ENCODE measurements at places on chromosomes 7 and 10. TPM values are rescaled to one million over a fixed set of nuclear protein-coding genes. Genes with fewer than 3 reads are reported as not detected.

The ZPBP gene
- polyA plus RNA-seq, result 0.12 TPM

- H3K27me3 ChIP-seq, result no peaks in the 10 kb centered on the region
- no peaks in the 10 kb centered on the region for H3K4me1 ChIP-seq
- H3K4me3 ChIP-seq, result no peak overlapping the region
- H3K27ac ChIP-seq, result no peak overlapping the region
- DNase-seq, result no peak
These were observed 478.2 kb upstream of the FOXK1 start for GRCh38 chr7:4203626-4204512.

- no peak overlapping the region for H3K27ac ChIP-seq
- no peak overlapping the region for H3K4me3 ChIP-seq
- H3K4me1 ChIP-seq, result no peaks in the 10 kb centered on the region
- no peaks in the 10 kb centered on the region for H3K36me3 ChIP-seq
- no peak for DNase-seq
These were observed 133.0 kb downstream of the PTPRN2 start for GRCh38 chr7:158454631-158455030.

The TIMM23B gene
- 12.7 TPM for polyA plus RNA-seq

- H3K27me3 ChIP-seq, result peaks cover 10% of the 10 kb centered on the region
- H3K36me3 ChIP-seq, result no peaks in the 10 kb centered on the region
- H3K4me1 ChIP-seq, result peaks cover 2% of the 10 kb centered on the region
- no peak for DNase-seq
- no peak overlapping the region for H3K4me3 ChIP-seq
These were observed 97.1 kb downstream of the CHST15 start for GRCh38 chr10:123996302-123996701.

GRCh38 chr10:98492763-98493162 is 46.0 kb upstream of the HPS1 start:
- no peaks in the 10 kb centered on the region for H3K4me1 ChIP-seq
- no peak for DNase-seq
- no peak overlapping the region for H3K27ac ChIP-seq
- no peak overlapping the region for H3K4me3 ChIP-seq
- H3K36me3 ChIP-seq, result no peaks in the 10 kb centered on the region
- no peaks in the 10 kb centered on the region for H3K27me3 ChIP-seq

DNA sequence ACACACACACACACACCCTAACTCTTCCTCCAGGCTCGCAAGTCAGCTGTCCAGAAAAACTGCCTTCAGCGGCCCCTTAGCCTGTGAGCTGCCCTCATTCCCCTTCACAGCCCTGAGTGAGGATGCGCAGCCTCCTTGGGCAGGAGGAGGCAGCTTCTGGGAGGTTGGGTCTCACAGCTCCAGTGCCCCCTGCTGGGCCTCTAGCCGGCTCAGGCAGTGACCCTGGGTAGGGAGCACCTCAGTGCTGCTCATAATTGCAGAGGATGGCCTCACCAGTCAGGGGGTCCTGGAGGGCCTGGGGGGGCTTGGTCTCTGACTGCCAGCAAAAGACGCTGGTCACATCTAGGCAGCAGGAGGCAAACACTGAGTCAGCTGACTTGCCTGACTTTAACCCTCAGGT is 43.7 kb downstream of the ZNF273 start:
- peak; percentile 14 for DNase-seq
- no peak overlapping the region for H3K4me3 ChIP-seq
- peaks cover 31% of the 10 kb centered on the region for H3K27me3 ChIP-seq

DNA sequence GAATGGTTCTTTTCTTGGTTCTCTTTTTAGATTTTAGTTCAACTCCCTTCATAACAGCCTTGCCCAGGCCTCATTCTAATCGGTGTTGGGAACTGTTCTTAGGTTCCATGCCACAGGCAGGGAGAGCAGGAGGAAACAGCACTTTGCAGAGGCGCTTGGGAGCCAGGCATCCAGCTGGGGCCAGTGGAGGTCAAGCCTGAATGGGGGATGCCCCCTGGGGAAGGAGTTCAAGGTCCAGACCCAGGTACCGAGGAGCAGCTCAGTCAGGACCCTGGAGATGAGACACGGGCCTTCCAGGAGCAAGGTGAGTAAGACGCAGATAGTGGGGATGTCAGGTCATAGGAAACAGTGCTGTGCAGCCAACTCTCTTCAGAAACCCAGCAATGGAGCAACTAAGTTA is 4.5 kb downstream of the ZSCAN25 start:
- no peak for DNase-seq
- peaks cover 8% of the 10 kb centered on the region for H3K4me1 ChIP-seq
- peaks cover 11% of the 10 kb centered on the region for H3K36me3 ChIP-seq
- H3K27me3 ChIP-seq, result no peaks in the 10 kb centered on the region
- H3K27ac ChIP-seq, result no peak overlapping the region

DNA sequence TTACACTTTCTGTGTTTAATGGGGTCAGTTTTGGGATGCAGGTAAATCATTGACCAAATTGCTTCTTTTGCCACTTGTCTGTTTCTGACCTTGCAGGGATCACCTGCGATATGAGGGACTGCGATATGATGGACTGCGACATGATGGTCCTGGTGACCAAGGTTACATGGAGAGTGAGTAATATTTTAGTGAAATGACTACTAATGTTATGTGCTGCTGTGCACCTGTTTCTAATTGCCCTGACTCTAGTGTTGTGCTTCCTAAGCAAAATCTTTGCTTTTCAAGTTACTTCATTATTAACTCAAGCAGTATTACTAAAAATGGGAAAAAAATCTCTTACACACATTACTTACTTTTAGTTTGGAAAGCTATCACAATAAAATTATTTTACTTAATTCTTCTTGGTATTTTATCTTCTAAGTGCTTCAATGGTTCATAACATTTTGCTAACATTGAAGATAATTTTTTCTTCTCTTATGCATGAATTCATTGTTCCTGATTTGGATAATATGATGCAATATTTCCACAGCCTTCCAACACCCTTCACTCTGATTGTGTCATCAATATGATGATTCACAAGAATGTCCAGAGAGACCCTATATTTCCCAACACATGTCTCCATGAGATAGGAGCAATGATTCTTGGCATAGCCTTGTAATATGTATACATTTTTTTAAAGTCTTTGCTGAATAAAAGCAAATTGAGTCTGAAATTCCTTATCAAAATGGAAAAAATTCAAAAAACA is 306.2 kb upstream of the AKR1E2 start:
- peaks cover 2% of the 10 kb centered on the region for H3K27me3 ChIP-seq
- no peak overlapping the region for H3K27ac ChIP-seq
- H3K36me3 ChIP-seq, result no peaks in the 10 kb centered on the region
- no peaks in the 10 kb centered on the region for H3K4me1 ChIP-seq
- no peak overlapping the region for H3K4me3 ChIP-seq

DNA sequence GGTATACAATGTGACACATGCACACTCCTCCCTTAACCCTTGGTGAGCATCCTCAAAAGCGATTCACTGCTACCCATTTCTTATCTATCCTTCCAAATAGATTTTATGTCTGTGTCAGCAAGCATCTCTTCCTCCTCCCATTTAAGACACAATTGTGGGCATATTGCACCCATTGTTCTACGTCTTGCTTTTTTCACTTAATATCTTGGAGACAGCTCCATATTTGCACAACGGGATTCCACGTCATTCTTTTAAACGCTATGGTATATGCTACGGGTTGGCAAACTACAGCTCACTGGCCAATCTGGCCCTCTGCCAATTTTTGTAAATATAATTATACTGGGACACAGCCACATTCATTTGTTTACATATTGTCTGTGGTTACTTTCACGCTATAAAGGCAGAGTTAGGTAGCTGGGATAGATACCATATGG is 88.6 kb downstream of the RNF216 start:
- no peaks in the 10 kb centered on the region for H3K4me1 ChIP-seq
- H3K4me3 ChIP-seq, result no peak overlapping the region
- no peak for DNase-seq
- H3K27ac ChIP-seq, result no peak overlapping the region

The KCNIP2 gene
- 2.5 TPM for polyA plus RNA-seq

DNA sequence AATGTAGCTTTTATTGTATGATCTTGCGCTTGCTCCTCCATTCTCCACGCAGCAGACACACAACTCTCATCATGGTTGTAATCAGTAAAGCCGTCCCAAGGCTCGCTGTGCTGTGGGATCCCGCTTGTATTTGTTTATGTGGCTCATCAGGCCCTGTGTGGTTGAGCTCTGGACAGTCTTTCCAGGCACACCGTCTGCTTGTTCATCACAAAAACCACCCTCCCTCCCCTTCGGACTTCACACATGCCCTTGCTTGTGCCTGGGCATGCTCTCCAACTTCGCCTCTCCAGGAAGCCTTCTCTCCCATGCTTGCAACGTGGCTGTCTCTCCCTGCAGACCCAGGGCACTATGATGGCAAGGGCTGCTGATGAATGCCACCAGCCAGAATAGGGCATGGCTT is 62.4 kb downstream of the HK1 start:
- no peaks in the 10 kb centered on the region for H3K4me1 ChIP-seq
- H3K4me3 ChIP-seq, result no peak overlapping the region
- peaks cover 7% of the 10 kb centered on the region for H3K36me3 ChIP-seq

GRCh38 chr7:124310934-124311390 is 278.1 kb upstream of the TMEM229A start:
- no peak overlapping the region for H3K4me3 ChIP-seq
- H3K36me3 ChIP-seq, result no peaks in the 10 kb centered on the region
- H3K27me3 ChIP-seq, result no peaks in the 10 kb centered on the region
- no peak overlapping the region for H3K27ac ChIP-seq
- H3K4me1 ChIP-seq, result no peaks in the 10 kb centered on the region
- DNase-seq, result no peak

The LIPJ gene
- 0.31 TPM for polyA plus RNA-seq

- peak overlapping the region; percentile 97 for H3K4me3 ChIP-seq
- DNase-seq, result peak; percentile 54
- H3K27me3 ChIP-seq, result no peaks in the 10 kb centered on the region
These were observed 562 bp downstream of the GRK5 start for GRCh38 chr10:119207713-119208552.

DNA sequence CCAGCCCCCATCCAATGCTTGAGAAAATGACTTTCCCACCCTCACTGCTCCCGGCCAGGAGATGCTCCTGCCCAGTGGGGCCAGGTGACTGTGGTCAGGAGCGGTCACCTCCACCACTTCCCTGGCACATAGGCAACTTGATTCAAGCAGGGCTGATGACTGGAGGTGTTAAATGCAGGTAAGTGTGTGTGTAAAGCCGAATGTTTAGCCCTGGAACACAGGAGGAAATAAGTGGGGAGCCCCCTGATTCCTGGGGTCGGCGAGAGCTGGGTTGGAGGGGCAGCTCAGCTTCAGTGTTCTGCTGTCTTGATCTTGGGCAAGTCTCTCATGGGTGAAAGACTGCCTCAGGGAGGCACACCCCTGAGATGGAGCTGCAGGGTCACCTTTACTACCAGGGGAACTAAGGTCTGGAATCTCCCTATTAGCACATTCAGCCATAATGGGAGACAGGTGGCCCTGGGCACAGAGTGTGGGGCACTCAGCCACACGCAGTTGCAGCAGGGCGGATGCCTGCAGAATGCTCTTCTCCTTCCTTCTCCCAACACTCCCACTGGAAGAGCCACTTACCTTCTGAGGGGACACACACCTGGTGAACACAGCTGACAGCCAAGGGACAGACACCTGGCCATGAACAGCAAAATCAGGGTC is 124.1 kb downstream of the PTPN20 start:
- DNase-seq, result no peak
- H3K4me3 ChIP-seq, result no peak overlapping the region
- no peaks in the 10 kb centered on the region for H3K4me1 ChIP-seq
- H3K36me3 ChIP-seq, result no peaks in the 10 kb centered on the region
- no peak overlapping the region for H3K27ac ChIP-seq

GRCh38 chr7:51104278-51104677 is 212.3 kb downstream of the COBL start:
- H3K4me3 ChIP-seq, result no peak overlapping the region
- H3K36me3 ChIP-seq, result peaks cover 25% of the 10 kb centered on the region
- no peak for DNase-seq
- H3K27me3 ChIP-seq, result no peaks in the 10 kb centered on the region
- H3K27ac ChIP-seq, result no peak overlapping the region
- no peaks in the 10 kb centered on the region for H3K4me1 ChIP-seq

DNA sequence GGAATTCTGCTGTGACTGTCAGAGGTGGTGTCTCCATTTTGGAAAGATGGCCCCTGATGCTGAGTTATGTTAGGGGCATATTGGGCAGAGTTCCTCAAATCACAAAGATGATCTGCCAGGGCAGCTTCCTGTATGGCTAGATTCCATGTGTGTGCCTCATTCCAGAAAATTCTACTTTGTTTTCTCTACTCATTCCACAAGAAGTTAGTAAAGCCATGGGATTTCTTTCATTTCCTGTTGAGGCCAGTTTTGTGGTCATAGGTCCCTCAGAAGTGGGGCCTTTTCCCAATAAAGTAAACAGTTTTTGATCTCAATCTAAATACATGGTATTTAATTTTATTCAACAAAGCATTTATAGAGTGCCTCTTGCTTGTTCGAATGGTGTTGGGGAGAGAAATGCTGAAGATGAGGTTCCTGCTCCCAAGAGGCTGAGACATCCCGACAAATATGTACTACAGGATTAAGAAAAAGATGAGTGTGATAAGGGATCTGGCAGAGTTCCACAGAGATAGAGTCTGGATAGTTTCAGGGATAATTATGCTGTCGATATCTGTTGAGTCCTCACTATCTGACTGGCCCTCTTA is 33.0 kb downstream of the MINDY4 start:
- no peaks in the 10 kb centered on the region for H3K36me3 ChIP-seq
- no peak for DNase-seq
- H3K27me3 ChIP-seq, result no peaks in the 10 kb centered on the region
- H3K4me3 ChIP-seq, result no peak overlapping the region

GRCh38 chr10:1134156-1134555 is 78.0 kb downstream of the WDR37 start:
- no peak for DNase-seq
- no peaks in the 10 kb centered on the region for H3K27me3 ChIP-seq
- H3K4me1 ChIP-seq, result no peaks in the 10 kb centered on the region
- no peak overlapping the region for H3K27ac ChIP-seq
- peaks cover 27% of the 10 kb centered on the region for H3K36me3 ChIP-seq

DNA sequence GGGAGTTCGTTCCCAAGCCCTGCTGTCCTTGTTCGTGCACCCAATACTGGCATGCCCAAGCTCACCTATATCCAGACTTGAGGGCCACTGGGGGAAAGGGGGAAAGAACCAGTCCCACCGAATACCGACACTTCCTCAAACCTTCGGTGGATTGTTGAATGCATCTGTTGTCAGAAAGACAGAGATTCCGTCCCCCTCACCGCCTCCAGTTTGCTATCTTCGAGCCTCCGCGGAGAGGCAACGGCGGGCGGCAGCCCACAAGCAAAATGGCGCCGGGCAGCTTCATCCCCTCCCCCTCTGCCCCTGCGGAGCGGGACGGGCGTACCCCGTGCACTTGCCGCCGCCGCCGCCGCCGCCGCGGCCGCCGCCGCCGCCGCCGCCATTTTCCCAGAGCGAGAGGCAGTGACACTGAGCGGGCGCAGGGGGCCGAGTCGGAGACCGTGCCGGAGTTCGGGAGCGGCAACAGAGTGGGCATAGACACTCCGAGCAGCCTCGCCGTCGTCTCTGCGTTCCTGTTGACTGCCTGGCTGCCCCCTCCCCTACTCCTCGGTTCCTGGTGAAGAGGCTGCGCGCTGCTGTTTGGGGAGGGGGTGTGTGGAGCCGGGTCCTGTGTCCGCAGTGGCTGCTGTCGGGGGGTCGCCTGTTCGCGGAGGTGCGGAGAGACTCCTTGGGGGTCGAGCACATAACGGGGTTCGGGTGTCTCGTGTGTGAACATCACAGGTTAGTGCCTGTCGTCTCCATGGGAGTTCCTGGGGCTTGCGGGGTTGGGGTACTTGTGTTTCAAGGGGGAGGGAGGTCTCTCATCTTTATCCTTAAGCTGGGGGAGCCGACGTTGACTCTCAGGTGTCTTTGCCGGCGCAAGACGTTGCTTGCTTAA is at the start of gene KMT2E:
KMT2E (plus strand) TSS at position 390 of the 877 bp plus-strand sequence. CDS start 26,748 bp downstream, outside the sequence.
- H3K27ac ChIP-seq, result peak within 1 kb of the TSS; percentile 100
- DNase-seq, result peak; percentile 83
- no peaks in the 10 kb centered on the region for H3K36me3 ChIP-seq
- peak within 1 kb of the TSS; percentile 71 for H3K4me3 ChIP-seq
- H3K4me1 ChIP-seq, result no peaks in the 10 kb centered on the region

The MACROH2A2 gene
- 2.9 TPM for polyA plus RNA-seq

The ADAM12 gene
- polyA plus RNA-seq, result not detected
